ENCODE measurements at places on chromosomes 5 and 9.
A peak's percentile ranks its signal among the peaks of the same experiment; 100 is the strongest.

DNA sequence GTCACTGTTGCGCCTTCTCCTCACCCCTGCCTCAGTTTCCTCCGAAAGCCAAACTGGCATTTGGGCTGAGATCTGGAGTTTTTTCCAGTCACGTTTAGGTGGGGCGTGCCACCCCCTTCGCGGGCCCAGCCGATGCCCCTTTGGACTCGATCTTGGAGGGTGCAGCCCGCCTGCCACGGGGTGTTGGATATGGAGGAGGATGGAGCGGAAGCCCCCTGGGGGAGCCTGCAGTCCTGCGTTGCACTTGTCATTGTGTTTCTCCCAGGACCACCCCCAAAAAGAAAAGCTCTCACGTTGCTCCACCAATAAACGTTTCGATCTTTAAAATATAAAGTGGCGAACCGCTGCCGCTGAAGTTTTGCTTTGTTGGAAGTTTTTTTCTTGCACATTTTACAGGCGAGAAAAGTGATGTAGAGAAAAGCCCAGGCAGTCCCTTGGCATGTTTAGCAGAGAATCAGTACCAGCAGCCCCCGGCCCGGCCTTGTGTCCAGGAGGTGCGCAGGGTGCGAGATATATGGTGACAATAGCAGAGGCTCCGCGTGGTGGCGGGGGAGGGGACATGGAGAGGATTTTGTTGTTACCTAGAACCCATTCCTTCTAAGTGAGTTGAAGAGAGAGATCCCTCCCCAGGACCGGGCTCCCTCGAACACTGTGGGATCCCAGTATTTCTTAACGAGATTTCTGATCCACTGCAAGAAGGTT is 681 bp downstream of the F2R start:
- H3K36me3 ChIP-seq: peaks cover 9% of the 10 kb centered on the region
- peaks cover 24% of the 10 kb centered on the region for H3K4me1 ChIP-seq
- peak; percentile 51 for DNase-seq
- no peak overlapping the region for H3K27ac ChIP-seq
- peak overlapping the region; percentile 94 for H3K4me3 ChIP-seq

DNA sequence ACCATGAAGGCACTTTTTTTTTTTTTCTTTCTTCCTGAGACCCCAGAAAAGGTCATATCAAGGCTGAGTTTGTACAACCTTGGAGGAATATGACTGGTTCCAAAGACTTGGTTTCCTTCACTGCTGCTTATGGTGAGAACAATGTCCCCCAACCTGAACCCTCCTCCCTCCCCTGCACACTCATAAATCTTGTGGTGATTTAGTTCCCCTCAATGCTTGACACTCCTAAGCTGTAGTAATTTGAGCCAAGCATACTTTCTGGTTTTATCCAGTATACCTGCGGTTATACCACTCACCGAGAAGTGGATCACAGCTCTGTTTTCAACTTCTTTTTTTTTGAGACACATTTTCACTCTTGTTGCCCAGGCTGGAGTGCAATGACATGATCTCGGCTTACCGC is 149.9 kb upstream of the KLF4 start:
- H3K4me3 ChIP-seq: peak overlapping the region; percentile 85
- H3K27ac ChIP-seq: no peak overlapping the region
- H3K4me1 ChIP-seq: peaks cover 52% of the 10 kb centered on the region
- H3K27me3 ChIP-seq: peaks cover 57% of the 10 kb centered on the region
- H3K36me3 ChIP-seq: no peaks in the 10 kb centered on the region
- DNase-seq: no peak

GRCh38 chr5:23507278-23507685 is at the start of gene PRDM9:
Gene PRDM9, plus strand, starts transcription at chr5:23507609. Its CDS starts 1,425 bp downstream, at chr5:23509034.
- peaks cover 7% of the 10 kb centered on the region for H3K27me3 ChIP-seq
- no peak for DNase-seq

DNA sequence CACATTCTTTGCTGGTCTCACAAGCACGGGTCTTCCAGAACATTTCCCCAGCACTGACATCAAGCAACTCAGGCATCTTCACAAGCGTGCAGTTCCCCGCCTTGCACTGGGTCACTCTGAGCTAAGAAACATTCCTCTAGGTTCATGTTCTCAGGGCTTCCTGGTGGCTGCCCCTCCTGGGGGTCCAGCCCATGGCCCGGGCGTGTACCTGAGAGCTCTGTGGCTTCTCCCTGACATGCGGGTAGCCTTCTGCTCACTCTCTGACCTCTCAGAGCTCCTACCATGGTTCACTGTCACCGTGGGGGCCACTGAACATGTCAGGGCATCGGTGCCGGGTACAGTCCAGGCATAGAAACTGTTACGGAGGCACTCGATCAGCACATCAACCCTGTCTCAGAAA is 87.5 kb downstream of the OLFM1 start:
- no peak overlapping the region for H3K27ac ChIP-seq
- no peaks in the 10 kb centered on the region for H3K36me3 ChIP-seq
- no peak overlapping the region for H3K4me3 ChIP-seq
- peaks cover 4% of the 10 kb centered on the region for H3K4me1 ChIP-seq
- H3K27me3 ChIP-seq: peaks cover 19% of the 10 kb centered on the region

- no peak overlapping the region for H3K27ac ChIP-seq
- H3K4me3 ChIP-seq: no peak overlapping the region
- DNase-seq: no peak
- no peaks in the 10 kb centered on the region for H3K36me3 ChIP-seq
- peaks cover 3% of the 10 kb centered on the region for H3K27me3 ChIP-seq
These were observed 40.9 kb downstream of the RFK start for GRCh38 chr9:76353280-76353679.

DNA sequence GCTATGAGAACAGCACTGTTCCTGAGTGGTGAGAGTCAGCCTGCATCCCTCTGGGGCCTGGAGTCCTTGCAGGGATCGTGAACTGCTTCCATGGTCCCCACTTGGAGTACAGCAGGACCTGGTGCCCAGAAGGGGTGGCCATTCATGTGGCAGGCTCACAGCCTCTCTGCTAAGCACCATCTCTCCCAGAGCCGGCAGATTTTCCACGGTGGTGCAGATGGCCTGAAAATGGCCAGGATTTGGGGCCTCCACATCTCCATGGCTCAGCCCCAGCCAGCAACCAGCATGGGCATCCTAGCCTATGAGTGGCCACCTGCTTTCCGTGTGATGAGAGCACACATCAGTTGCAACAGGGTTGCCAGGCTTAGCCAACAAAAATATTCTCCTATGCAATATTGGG is 33.9 kb upstream of the SEMA4D start:
- H3K4me1 ChIP-seq: peaks cover 42% of the 10 kb centered on the region
- no peak for DNase-seq
- peaks cover 2% of the 10 kb centered on the region for H3K27me3 ChIP-seq
- H3K4me3 ChIP-seq: no peak overlapping the region
- H3K36me3 ChIP-seq: no peaks in the 10 kb centered on the region

DNA sequence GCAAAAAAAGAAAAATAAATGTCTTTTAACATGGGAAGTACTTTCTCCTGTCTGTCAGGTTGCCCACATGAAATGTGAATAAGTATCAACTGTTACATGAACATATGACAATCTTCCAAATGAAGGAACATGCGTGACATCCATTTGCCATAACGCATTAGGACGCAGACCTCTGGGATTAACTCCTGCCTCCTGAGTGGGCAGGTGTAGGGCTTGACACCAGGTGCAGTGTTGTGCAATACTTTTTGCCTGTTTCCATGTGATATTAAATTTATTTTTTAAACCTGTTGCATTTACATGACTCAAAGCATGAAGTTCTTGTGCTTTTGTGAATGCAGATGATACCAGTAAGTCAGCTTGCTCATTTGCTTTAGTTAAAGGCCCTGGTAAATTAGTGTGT is 8.7 kb upstream of the TMEM141 start:
- peaks cover 53% of the 10 kb centered on the region for H3K4me1 ChIP-seq
- no peak overlapping the region for H3K4me3 ChIP-seq
- no peak for DNase-seq
- peaks cover 6% of the 10 kb centered on the region for H3K36me3 ChIP-seq

- peaks cover 10% of the 10 kb centered on the region for H3K36me3 ChIP-seq
- H3K4me3 ChIP-seq: no peak overlapping the region
- H3K4me1 ChIP-seq: no peaks in the 10 kb centered on the region
- H3K27ac ChIP-seq: no peak overlapping the region
- no peak for DNase-seq
These were observed 111.9 kb upstream of the TNFAIP8 start for GRCh38 chr5:119243888-119244287.

GRCh38 chr5:27241564-27242257 is 203.3 kb upstream of the CDH9 start:
- H3K27me3 ChIP-seq: no peaks in the 10 kb centered on the region
- H3K36me3 ChIP-seq: no peaks in the 10 kb centered on the region
- H3K4me3 ChIP-seq: no peak overlapping the region
- no peak for DNase-seq
- no peaks in the 10 kb centered on the region for H3K4me1 ChIP-seq

- H3K27ac ChIP-seq: no peak overlapping the region
- H3K4me3 ChIP-seq: no peak overlapping the region
- no peaks in the 10 kb centered on the region for H3K36me3 ChIP-seq
- no peaks in the 10 kb centered on the region for H3K27me3 ChIP-seq
- H3K4me1 ChIP-seq: no peaks in the 10 kb centered on the region
- no peak for DNase-seq
These were observed 974.2 kb upstream of the C9orf72 start for GRCh38 chr9:28547527-28547926.

GRCh38 chr5:99169309-99169708 is 240.5 kb upstream of the CHD1 start:
- no peak overlapping the region for H3K27ac ChIP-seq
- no peak for DNase-seq
- H3K27me3 ChIP-seq: no peaks in the 10 kb centered on the region
- H3K4me1 ChIP-seq: peaks cover 12% of the 10 kb centered on the region
- no peak overlapping the region for H3K4me3 ChIP-seq

- no peak overlapping the region for H3K4me3 ChIP-seq
- no peak overlapping the region for H3K27ac ChIP-seq
- H3K4me1 ChIP-seq: no peaks in the 10 kb centered on the region
- no peaks in the 10 kb centered on the region for H3K36me3 ChIP-seq
- no peak for DNase-seq
These were observed 98.2 kb downstream of the TAF11L14 start for GRCh38 chr5:17732351-17732923.

- H3K27me3 ChIP-seq: peaks cover 3% of the 10 kb centered on the region
- no peak overlapping the region for H3K27ac ChIP-seq
- H3K36me3 ChIP-seq: peaks cover 2% of the 10 kb centered on the region
- peaks cover 30% of the 10 kb centered on the region for H3K4me1 ChIP-seq
These were observed 29.7 kb downstream of the GRIA1 start for GRCh38 chr5:153520137-153520536.

Data from nephron progenitor cell (in vitro differentiated cells).